ENCODE measurements at places on chromosomes 3 and 15.
A peak's percentile ranks its signal among the peaks of the same experiment; 100 is the strongest.

DNA sequence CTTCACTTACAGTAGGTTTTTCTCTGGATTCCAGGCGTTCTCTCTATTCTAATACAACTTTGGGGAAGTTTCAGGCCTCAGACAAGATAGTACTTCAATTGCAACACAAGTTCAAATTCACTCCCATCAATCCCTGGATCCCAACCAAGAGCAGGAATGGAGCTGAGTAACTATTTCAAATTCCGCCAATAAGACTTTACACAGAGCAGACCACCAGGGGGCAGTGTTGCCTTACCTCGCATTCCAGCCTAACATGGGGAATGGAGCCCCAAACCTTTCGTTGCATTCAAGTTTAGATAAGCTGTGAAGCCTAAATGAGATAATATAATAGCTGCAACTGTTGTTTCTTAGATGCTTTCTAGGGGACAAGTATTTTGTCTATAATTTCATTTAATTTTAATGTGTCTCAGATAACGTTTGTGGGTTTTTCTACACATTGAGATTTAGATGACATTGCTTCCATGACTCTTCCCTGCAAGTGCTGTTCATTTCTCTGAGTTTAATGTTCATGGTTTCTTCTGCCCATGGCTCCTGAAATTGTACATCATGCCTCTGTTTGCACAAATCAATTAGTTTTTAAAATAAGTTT, 186.7 kb downstream of the NSUN3 start:
- DNase-seq, result peak; percentile 80

GRCh38 chr3:14208977-14209394, 30.4 kb downstream of the LSM3 start:
- no peak for DNase-seq

DNA sequence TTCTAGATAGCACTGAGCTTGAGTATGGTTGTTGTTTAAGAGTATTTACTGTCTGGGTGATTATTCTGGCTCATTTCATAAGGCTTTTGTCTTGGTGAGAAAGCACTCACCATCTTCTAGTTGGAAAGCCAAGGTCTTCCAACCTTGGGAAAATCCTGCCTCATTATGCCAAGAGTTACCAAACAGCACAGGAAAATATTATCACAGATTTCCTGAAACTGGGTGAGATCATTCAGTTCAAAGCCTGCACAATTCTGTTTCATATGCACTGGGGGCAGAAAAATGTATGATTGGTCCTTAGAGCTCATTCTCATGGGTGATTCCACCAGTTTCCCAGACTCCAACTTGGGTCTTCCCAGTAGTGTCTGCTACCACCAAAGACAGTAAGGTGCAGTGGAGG, 291.8 kb downstream of the RORA start:
- no peak for DNase-seq

GRCh38 chr15:62742409-62743171, 300.0 kb upstream of the TPM1 start:
- peak; percentile 97 for DNase-seq

- DNase-seq, result no peak
Measured at GRCh38 chr3:185187391-185187790, 34.5 kb upstream of the C3orf70 start.

- peak; percentile 21 for DNase-seq
Measured at GRCh38 chr3:15051531-15051930, 13.6 kb downstream of the MRPS25 start.

DNA sequence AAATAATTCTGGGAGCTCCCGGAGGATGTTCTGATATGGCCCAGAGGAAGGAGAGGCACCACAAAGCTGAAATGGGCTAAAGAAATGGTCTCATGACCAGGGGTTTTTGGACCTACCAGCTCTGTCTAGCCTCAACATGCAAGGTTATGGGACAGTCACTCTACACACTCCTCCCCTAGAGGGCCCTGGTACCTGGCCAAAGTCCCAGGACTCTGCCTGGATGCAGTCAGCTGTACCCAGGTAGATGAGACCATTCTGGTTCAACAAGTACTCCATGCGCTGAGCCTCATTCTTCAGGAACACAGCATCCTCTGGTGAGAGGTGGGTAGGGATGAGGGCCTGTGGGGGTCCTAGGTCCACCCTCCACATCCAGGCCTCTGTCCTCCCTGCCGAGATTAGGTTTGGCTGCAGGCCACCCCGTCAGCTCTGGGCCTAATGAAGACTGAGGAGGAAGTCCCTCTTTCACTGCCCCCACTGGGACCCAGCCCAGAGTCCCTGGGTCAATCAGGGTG, 9.5 kb downstream of the EPB42 start:
- no peak for DNase-seq

GRCh38 chr3:160758929-160759577, 3.0 kb downstream of the PPM1L start:
- DNase-seq, result no peak

DNA sequence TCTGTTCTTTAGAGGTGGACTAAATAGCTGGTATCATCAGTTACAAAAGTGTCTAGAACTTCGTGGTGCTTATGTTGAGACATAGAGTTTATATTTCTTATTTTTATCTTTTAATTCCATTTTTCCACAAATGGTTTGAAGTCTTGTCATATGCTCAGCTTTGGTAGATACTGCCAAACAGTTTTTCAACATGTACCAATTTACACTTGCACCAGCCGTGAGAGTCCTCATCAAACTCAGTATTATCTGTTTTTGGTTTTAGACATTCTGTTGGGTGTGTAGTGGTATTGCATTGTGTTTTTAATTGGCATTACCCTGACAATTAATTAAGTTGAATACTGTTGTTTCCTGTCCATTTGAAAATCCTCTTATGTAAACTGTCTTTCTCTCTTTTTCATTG, 16.7 kb downstream of the ISLR2 start:
- no peak for DNase-seq

GRCh38 chr15:65067645-65068402, at the start of gene RASL12:
Gene RASL12, minus strand, starts transcription at chr15:65067991. Its CDS starts 156 bp downstream, at chr15:65067835.
- no peak for DNase-seq

DNA sequence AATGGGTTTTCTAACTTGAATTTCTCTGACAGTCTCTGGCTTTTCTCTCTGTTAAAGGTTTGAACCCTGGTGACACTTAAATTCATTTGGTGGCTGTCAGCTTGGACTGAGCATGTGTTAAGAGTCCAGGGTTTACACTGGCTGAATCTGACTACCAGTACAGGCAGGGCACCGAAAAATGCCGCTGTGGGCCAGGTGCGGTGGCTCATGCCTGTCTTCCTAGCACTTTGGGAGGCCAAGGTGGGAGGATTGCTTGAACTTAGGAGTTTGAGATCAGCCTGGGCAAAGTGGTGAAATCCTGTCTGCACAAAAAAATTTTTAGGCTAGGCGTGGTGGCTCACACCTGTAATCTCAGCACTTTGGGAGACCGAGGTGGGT, 1.8 kb downstream of the MANF start:
- no peak for DNase-seq

- no peak for DNase-seq
Measured at GRCh38 chr3:25723802-25724201, 59.1 kb upstream of the TOP2B start.

DNA sequence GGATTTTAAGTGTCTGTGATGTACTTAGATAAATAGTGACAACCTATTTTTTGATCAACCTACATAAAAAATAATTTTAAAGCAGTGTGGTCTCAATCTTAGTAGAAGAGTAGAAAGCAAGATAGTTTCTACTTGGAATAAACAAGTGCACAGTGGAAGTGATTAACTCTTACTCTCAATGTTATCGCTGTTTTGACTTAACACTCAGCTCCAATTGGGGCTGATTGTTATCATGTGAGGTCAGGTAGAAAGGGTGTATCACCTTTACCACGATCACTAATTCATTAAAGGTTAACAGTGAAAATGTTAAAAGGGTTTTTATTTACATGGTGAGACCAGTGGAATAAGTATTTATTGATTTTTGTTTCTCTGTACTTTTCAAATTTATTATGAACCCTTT, 22.4 kb upstream of the APH1B start:
- DNase-seq, result no peak

DNA sequence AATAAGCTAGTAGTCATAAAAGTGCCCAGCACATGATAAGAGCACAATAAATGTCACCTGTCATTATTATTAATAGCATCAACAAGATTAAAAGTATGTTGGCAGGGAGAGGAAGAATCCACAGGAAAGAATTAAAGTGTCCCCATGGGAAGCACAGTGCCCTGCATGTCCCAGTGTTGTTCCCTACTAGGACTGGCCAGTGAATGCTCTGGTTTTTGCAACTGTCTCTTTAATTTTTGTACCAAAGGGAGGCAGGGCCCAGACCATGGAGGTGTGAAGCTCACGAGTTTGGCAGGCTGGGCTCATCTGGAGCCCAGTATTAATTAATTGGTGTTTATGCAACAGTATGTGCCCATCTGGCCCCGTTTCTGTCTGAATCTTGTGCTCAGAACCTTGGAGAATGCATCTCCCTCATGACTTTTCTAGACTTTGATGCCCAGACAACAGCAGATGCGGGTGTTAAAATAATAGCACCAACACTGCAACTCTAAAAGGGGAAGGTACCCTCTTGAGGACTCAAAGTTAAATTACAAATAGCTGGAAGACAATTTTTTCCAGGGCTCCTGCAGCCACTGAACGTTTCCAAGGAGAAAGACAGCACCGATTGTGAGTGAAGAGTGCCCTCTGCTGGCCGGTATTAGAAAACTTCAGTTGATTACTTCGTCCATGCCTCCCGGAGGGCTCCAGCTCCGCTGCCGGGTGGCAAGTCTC, 71.9 kb upstream of the SPATA12 start:
- peak; percentile 73 for DNase-seq

DNA sequence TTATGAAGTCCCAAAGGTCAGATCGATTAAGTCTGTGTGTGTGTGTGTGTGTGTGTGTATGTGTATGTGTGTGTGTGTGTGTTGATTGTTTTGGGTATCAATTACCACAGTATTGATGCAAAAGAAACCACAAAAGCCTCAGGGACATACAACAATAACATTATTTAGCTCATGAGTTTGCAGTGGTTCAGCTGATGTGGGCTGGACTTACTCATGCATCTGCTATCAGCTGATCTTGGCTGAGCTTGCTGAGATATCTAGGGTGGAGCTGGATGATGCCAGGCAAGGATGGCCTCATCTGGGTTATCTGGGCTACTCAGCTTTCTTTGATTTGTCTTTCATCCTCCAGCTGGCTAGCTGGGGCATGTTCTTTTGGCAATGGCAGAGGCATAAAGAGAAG, 82.4 kb upstream of the PRR23C start:
- DNase-seq, result peak; percentile 67

DNA sequence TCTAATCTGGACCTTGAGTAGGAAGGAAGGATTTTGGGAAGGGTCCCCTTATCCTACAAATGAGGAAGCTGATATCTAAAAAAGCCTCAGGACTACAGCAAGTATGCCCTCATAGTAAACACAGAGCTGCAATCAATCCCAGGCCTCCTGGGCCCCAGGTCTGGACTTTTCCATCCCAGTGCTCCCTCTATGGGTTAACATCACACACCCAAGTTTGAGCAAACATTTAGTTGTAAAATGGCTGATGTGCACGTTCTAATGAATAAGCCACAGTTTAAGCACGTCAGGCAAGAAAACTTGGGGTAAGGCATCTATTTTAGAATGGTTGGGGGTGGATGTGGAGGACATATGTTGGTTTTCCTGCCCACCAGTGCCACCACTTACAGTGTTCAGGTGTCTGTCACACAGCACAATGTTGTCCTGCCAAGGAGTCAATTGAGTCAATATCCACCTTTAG, 44.3 kb upstream of the UBE2E1 start:
- DNase-seq, result no peak

GRCh38 chr3:31186041-31186440, 291.6 kb upstream of the GADL1 start:
- no peak for DNase-seq

DNA sequence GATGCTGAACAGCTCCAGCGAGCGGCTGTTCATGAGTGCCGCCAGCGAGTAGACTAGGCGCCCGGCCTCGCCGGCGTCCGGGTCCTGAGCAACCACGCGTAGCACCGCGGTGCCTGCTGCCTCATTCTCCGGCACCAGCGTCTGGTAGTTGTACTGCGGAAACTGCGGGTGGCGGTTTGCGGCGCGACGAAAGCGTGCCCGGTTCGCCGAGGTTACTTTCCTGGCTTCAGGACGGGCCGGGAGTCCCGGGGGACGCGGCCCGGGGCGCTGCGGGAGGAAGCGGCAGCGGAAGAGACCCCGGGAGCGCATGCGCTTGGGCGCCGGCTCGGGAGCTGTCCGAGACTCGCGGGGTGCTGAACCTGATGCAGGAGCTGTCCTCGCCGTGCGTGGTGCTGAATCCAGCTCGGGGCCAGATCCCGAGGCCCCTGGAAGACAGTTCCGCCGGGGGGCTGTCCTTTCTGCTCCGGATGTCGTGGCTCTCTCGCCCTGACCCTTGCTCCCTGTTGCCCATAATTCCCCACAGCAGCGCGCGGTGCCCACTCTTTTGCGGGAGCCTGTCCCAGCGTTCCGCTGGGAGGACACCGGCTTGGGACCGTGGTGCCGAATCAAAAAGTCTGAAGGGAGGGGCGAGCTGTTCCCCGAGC, 1.1 kb downstream of the CELSR3 start:
- peak; percentile 25 for DNase-seq

DNA sequence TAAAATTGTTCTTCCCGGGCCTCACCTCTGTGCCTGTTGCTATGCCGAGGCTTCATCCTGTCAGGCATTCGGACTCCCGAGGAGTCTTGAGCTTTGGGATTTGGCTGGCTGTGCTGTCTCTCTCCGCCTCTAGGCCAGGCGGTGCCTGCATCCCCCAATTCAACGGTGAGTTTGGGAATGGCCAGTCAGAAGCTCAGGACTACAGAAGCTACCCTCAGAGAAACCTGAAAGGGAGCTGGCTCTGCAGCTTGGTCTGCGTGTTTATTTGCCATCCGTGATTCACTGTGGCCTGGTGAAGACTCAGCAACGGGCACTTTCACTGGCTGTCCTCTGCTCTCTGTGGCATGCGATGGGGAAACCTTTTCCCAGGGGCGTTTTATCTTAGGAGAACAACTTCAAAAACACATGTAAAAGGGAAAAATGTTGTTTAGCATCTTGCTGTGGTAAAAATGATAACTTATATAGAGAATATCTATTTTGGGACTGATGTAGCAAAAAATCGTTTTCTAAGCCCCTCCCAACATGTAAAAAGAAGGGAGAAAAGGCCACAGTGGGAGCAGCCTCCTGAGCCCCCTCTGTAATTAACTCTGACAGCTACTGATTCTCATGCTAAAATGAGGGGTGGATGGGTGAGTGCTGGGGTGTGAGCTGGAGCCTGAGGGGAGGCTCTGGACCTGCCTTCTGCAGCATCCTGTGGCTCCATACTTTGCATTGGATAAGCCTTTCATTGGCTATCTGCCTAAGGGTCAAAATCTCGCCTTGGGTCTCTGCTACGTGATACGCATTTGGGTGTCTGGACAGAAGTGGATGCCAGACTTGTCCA, 103.4 kb upstream of the KLHL25 start:
- DNase-seq, result no peak
